ENCODE measurements at places on chromosomes 12 and 14.

DNA sequence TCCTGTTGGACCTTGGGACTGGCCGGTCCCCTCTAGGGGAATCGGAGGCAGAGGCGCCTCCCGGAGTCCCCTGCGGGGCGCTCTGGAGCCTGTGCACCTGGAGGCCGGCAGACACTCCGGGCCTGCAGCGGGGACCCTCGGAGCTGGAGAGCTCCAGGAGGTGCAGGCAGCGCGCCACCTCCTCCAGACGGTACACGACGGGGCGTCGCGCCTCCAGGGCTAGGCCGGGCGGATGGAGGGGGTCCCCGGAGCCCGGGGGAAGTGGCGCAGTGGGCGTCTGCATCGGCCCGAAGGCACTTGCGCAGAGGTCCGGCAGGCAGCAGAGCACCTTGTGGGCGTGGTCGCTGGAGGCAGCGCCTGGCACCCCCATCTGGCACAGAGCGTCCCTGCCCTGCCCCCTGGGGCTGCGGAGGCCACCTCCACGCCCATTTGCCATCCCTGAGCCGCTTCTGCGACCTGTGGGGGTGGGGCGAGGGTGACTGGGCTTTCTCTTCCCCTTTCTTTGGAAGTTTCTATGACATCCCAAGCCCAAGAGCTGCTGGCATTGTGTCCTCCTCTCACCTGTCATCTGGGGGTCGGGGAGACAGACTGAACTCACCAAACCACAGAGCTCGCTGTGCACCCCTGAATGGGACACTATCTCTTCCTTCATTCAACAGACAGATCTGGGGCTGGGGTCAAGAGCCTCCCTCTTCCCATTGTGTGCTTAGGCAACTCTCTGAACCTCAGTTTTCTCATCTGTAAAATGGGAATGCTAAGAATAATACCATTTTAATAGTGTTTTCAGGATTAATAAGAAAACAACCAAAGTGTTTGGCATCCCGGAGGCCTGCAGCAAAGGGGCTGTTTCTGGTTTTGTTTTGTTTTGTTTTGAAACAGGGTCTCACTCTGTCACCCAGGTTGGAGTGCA is 37.5 kb upstream of the CORO1C start:
- DNase-seq, result no peak

DNA sequence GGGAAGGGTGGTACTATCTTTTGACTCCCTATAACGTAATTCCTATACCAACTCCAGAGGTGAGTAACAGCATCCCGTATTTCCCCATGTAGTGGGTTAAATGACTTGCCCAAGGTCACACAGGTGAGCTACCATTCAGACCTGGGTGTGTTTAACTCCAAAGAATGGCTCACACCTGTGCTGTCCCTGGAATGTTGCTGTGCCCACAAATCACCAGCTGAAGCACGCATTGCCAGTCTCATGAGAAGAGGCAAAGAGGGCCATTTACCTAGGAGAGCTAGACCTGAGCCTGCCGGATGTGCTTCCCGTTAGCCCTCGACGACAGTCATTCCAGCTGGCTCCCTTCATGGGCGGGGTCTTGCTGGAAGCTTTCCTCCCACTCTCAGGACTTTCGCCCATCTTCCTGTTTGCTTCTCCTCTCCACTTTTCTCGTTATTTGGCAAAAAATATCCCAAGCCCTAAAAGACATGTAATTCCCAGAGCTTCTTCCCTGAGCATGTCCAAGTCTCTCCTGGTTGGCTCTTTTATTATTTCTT is 106.6 kb upstream of the VASH1 start:
- no peak for DNase-seq

GRCh38 chr14:95406756-95407277 is 87.1 kb upstream of the CLMN start:
- DNase-seq, result no peak

- peak; percentile 46 for DNase-seq
Observed at GRCh38 chr14:22887990-22888378, 5.0 kb downstream of the REM2 start.

- DNase-seq, result no peak
Observed at GRCh38 chr12:9214534-9214933, 6.3 kb upstream of the PZP start.

DNA sequence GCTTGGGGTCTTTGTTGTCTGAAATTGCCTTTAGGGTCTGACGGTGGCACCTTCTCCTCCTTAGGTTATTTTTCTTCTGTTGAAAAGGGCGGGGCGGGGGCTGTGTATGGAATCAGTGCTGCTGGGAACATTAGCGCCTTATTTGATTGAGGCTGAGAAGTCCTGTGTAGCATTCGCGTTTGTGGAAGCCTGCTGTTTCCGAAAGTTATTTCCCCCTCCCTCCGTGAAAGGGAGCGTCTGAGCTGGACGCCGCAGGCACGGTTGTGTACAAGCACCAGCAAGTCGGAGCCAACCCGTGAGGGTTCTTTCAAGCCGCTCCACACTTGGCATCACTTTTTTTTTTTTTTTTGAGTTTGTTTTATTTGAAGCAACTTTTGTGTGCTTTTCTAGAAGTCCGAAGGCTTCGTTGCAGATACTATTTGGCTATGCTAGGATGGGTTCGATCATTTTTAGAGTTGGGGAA is 1.1 kb downstream of the SYNE2 start:
- peak; percentile 19 for DNase-seq

- no peak for DNase-seq
Observed at GRCh38 chr12:42985506-42985905, 396.0 kb upstream of the PRICKLE1 start.

DNA sequence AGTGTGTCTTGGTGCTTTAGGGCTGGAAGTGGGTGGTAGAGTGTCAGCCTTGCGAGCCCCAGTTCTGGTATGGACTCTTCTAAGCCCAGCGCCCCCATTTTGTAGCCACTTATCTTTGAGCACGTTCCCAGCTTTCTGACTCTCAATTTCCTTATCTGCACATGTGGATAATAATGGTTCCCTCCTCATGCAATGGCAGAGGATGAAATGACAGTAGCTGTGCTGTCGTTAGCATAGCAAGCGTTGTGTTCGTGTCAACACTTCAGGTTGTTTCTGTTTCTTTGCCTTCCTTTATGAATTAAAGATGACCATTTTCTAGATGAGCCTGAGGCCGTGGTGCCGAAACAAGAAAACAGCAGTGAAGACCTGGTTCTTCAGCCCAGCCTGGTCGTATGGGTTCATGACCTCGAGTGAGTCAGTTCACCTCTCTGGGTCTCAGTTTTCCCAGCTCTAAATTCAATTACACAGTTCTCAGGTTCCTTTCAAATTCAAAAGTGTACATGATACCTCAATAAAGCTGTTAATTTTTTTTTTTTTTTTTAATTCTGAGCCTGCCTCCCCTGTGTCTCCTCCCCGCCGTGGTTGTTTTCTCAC is 233.0 kb downstream of the SLC41A2 start:
- DNase-seq, result no peak

GRCh38 chr14:104563742-104564615 is 15.6 kb upstream of the C14orf180 start:
- DNase-seq, result peak; percentile 56

DNA sequence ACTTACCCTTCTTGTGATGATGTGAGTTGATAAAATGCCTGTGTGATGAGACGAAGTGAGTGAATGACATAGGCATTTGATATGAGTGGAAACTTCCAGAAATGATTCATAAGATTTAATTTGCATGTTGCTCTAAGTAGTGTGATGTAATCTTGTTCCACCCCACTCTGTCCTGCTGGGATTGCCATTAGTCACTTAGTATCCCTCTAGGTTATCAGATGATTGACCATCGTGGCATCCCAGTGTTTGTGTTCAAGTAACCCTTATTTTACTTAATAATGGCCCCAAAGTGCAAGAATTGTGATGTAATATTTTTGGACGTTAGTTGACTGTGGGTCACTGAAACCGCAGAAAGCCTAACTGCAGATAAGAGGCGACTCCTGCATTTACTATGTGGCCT is 214.4 kb upstream of the DIO2 start:
- no peak for DNase-seq

- peak; percentile 22 for DNase-seq
Observed at GRCh38 chr12:57772429-57773322, at the start of gene EEF1AKMT3. Gene EEF1AKMT3 (plus strand): TSS chr12:57772614. CDS start chr12:57772725, 111 bp downstream.

DNA sequence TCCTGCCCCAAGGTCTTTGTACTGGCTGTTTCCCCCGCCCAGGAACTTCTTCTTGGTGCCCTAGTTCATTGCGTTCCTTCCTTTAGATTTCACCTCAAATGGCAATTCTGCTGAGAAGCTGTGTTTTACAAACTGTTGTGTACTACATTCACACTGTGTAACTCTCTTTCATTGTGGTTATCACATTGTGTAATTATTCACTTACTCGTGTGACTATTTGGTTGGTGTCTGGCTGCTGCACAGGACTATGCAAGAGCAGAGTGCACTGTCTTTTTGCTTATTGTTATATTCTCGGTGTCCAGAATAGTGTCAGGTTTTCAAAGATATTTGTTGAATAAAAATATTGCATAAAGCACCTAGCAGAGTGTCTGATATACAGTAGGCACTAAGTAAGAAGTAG is 177.2 kb upstream of the PRICKLE1 start:
- DNase-seq, result no peak

GRCh38 chr12:109861689-109862314 is 18.5 kb downstream of the GLTP start:
- DNase-seq, result no peak

GRCh38 chr12:126706300-126706699 is 1560.7 kb upstream of the TMEM132C start:
- no peak for DNase-seq

DNA sequence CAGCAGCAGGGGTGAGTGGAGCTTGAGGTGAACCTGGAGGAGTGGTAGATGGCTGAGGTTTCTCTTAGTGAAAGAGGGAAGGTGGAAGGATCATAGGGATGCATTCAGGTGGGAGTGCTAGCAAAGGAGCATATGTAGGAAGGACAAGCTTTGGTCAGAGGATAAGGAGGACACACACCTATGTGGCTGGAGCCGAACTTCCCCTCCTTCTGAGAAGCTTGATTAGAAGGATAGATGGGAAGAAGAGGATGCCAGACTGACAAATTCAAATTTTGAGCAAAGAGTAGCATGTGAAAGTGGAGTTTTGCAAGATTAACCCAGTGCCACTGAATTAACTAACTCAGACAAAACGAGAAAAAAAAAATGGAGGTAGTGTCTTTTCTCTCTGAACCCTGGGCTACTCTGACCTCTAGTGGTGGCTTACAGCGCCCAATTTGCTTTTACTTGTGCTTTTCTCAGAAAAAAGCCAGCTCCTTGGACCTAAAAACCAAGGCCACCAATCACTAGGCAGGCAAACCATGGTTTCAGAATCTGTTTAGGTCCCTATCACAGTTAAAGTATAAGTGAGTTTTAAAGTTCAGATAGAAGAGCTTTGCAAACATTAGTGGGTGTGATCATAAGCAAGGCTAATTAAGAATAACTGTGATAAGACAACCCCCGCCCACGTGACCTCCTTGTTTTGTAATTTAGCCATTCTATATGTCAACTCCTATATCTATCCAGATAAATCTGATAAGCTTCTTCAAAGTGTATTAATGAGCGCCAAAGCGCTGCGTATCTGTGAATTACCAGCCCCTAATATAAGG is 15.5 kb downstream of the EMP1 start:
- peak; percentile 53 for DNase-seq

DNA sequence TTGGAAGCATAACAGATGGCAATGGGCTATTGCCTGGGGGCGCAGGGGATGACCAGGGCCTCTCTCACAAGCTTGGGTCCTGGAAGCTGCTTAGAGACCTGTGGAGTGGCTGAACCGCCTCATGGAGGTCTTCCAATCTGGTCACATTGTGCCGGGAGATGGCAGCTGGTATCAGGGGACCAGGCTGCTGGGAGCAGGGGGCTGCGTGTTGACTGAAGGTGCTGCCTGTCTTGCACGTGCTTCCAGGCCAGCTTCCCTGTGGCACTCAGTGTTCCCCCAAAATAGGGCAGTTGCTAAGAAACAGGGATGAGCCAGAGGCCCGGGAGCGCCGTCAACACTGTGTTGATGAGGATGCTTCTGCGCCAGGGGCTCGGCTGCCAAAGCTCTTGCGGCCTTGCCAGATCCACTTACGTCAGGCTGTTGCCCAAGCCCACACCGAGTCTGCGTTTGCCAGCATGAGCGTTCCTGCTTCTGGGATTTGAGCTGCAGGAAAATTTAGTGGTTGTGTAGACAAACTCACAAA is 39.8 kb downstream of the ELK3 start:
- DNase-seq, result no peak

GRCh38 chr12:92871116-92871515 is 58.0 kb downstream of the EEA1 start:
- no peak for DNase-seq

DNA sequence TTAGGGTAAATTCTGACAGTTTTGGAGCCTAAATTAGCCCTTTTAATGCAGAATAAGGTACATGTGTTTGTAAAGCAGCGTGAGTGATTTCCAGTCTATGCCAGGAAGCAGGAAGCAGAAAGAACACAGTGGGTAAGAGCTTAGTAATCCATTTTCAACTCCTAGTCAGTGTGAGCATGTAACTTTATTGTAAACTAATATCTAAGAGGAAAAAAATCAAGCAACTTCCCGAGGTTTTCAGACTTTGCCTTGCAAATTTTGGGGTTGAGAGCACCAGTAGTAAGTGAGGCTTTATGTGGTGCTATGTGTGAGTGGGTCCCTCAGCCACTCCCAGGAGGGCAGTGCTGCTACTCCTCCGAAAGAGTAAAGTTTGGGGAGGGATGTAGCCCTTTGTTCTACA is 2.9 kb downstream of the CIPC start:
- DNase-seq, result no peak

DNA sequence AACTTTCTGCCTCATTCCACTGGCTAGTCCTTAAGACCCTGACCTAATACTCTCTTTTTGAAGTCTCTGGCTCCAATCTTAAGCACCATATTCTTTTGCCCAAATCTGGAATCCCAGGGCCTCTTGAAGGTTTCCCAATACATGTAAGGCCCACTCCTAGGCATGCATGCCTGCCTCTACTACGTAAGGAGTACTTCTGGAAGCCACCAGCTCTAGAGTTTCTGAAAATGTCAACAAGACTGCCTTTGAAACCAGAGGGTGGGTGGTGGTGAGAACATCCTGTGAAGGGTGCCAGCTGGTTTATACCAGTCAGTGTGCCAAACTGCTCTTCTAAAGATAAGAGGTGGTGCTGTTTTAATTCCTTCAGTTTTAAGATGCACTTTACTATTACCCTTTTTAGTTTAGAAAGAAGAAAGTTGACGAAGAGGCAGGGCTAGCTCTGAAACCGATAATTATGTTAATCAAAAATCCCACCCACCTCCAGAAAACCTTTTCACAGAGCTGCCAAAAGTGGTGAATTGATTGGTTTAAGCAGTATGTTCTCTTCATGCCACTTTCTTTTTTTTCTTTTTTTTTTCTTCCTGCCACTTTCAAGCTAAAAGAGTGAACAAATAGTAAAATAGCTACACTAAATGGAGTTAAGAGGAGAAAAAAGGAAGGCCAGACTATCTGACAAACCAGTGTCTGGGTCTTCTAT is 8.7 kb upstream of the WDR89 start:
- DNase-seq, result peak; percentile 25

- DNase-seq, result no peak
Observed at GRCh38 chr12:133057446-133057845, 20.1 kb downstream of the ZNF84 start.

- no peak for DNase-seq
Observed at GRCh38 chr12:69054343-69055056, 121.5 kb upstream of the CPM start.

- no peak for DNase-seq
Observed at GRCh38 chr12:60935981-60936761, 1324.0 kb upstream of the USP15 start.

- DNase-seq, result no peak
Observed at GRCh38 chr14:21796916-21797315, 123.3 kb upstream of the OR4E1 start.

- peak; percentile 46 for DNase-seq
Observed at GRCh38 chr14:24481622-24482324, 26.3 kb downstream of the CMA1 start.

Data from activated CD4-positive, alpha-beta T cell treated with anti-CD3 and anti-CD28 coated beads for 24 hours (primary cell).